SW480 (cell line): ENCODE measurements at places on chromosomes 13 and 19.

GRCh38 chr13:111939666-111940278 is 127.2 kb upstream of the SOX1 start:
- DNase-seq = no peak

GRCh38 chr19:3149526-3150505 is 14.0 kb downstream of the GNA15 start:
- DNase-seq = no peak

DNA sequence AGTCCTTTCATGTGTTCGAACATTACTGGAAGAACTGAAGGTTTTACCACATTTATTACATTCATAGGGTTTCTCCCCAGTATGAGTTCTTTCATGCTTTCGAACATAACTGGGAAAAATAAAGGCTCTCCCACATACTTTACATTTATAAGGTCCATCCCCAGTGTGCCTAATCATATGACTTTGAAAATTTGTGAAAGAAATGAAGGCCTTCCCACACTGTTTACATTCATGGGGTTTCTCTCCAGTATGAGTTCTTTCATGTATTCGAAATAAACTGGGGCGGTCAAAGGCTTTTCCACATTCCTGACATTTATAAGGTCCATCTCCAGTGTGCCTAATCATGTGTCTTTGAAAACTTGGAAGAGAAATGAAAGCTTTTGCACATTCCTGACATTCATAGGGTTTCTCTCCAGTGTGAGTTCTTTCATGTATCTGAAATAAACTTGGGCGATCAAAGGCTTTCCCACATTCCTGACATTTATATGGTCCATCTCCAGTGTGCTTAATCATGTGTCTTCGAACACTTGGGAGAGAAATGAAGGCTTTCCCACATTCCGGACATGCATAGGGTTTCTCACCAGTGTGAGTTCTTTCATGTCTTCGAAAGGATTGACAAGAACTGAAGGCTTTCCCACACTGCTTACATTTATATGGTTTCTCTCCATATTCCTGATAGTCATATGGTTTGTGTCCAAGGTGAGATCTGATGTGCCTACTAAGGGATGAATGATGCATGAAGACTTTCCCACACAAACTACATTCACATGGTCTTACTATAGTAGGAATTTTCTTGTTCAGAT is 24.0 kb downstream of the ZNF564 start:
- DNase-seq = no peak

DNA sequence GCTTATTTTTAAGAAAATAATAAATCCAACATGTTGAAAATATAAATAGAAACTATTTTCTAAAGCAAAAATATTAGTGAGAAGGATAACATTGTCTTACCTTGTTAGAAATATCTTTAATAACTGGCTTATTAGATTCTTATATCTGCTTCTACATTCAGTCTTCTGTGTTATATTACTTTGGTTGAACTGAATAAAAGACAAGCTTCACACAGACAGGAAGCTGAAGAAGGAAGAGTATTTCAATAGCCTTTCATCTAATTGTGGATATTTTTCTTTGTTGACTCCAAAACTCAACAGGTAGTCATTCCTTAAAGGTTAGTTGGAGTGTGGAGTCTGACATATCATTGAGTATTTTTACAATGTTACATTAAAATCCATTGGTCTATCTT is 10.9 kb downstream of the SETDB2 start:
- no peak for DNase-seq

GRCh38 chr13:99859178-99860177 is 112.1 kb downstream of the ZIC5 start:
- DNase-seq = peak; percentile 72

DNA sequence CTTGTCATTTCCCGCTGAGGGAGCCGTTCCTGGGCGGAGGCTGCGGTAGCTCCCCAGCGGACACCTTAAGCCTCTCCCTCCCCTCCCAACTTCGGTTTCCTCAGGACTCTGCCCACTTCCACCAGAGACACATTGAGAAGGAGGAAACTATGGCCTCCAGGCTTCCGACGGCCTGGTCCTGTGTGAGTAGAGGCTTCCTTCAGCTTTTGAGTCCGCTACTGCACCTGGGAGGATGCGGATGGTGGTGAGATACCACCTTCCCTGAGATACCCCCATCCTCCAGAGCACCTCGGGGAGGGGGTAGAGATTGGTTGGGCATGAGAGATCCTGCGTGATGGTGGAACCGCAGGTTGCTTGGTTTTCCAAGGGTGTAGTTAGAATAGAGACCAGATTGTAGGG is 955 bp downstream of the ZNF274 start:
- DNase-seq = no peak
